ENCODE measurements at places on chromosomes 5 and 9.

- no peak for DNase-seq
These were observed 4.6 kb upstream of the ADAMTSL2 start for GRCh38 chr9:133529874-133530273.

DNA sequence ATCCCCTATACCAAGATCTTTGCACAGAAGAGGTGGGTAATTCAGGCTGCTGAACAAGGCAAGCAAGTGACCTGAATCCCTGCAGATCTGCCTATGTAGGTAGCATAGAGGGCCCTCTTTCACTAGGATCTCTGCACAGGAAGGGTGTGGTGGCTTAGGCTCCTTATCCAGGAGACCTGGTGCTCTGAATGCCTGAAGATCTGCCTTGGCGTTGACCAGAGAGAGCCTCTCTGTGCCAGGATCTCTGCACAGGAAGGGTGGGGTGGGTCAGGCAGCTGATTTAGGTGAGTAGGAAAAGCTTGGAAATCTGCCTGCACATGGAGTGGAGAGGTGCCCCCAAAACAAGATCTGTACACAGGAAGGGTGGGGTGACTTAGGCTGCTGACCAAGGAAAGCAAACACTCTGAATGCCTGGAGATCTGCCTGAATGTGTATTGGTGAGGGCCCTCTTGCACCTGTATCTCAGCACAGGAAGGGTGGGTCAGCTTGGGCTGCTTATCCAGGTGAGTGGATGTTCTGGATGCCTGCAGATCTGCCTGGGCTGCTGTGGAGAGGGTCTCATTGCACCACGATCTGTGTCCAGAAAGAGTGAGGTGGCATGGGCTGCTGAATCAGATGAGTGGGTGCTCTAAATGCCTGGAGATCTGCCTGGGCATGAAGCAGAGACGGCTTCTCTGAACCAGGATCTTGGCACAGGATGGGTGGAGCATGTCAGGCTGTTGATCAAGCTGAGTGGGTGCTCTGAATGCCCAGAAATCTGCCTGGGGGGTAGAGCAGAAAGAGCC is 365.9 kb downstream of the DMAC1 start:
- no peak for DNase-seq

- no peak for DNase-seq
These were observed 4.1 kb downstream of the PLPP1 start for GRCh38 chr5:55530669-55531068.

DNA sequence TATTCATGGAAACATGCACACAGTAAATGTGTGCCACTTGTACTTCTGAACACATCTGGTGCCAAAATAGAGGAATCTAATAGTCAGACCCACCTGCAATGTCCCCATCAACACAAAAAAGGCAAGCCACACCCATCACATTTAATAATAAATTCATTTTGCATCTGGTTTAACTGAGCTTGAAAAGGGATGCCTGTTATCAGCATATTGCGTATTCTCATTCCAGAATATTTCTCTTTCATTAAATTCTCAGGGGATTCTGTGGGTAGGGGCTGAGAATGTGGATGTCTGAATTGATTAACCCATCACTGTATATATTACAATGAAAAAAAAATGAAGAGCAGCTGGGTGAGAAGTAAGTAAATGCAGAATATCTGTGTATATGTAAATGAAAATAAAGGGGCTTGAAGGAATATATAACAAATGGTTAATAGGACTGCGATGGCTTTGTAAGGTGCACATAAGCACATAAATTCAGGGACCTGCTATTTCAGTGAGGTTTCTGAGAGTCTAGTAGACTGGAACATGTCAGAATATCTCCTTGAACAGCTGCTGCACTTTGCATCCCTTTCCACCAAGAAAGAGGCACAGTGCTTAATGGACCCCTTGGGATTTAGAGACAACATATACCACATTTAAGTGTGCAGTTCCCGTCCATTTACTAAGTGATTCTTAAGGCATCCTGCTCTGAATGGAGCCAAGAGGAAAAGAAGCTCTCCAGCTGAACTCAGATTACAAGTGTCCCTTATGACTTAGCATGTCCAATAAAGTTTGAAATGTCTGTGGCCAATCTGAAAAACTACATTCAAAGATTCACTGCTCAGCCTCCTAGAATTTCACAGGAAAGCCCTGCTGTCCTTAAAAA is 104.1 kb upstream of the NIPBL start:
- no peak for DNase-seq

DNA sequence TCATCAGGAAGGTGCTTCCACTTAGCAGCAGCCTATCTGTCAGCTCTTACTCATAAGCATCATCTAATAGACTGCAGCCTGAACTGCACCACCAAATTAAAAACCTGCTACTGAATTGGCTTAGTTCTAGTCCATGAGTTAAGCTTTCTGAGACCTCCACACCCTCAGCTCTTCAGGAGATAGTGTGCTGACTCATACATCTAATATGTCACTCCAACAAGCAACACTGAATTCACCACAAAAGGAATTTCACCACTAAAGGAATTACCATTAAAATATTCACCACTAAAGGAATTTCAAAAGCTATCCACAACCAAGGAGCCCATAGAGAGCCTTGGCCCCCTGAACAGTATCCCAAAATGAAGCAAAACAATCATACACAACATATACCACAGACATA is 418.5 kb upstream of the RORB start:
- no peak for DNase-seq

DNA sequence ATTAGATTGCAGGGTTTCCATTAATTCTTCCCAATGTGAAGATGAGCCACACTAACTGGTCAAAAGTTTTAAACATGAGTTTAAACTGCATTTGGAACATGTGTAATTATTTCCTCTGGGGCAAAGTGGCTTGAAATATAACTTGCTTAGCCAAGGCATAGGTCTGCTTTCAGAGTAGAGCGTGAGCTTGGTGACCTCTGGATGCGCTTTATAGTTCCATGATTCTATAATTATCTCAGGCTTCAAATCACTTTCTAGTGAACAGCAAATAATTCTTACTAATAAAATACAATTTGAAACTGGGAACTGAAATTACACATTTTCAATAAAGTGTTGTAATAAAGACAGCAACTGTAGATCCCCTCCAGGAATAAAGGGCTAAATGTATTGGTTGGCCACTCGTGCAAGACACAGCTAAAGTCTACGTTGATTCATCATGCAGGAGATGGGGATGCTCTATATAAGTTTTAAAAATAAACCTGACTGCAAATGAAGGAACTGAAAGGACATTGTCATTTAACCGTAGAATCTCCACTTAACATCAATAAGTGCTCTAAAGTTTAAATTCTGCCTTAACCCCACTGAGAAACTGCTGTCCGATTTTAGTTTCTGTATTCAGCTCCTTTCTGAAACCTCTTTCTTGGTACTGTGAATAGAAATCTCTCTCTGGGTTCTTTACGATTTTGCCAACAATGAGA is 460.0 kb downstream of the PSAT1 start:
- DNase-seq, result no peak

GRCh38 chr9:14358523-14358922 is 44.6 kb upstream of the NFIB start:
- DNase-seq, result no peak

DNA sequence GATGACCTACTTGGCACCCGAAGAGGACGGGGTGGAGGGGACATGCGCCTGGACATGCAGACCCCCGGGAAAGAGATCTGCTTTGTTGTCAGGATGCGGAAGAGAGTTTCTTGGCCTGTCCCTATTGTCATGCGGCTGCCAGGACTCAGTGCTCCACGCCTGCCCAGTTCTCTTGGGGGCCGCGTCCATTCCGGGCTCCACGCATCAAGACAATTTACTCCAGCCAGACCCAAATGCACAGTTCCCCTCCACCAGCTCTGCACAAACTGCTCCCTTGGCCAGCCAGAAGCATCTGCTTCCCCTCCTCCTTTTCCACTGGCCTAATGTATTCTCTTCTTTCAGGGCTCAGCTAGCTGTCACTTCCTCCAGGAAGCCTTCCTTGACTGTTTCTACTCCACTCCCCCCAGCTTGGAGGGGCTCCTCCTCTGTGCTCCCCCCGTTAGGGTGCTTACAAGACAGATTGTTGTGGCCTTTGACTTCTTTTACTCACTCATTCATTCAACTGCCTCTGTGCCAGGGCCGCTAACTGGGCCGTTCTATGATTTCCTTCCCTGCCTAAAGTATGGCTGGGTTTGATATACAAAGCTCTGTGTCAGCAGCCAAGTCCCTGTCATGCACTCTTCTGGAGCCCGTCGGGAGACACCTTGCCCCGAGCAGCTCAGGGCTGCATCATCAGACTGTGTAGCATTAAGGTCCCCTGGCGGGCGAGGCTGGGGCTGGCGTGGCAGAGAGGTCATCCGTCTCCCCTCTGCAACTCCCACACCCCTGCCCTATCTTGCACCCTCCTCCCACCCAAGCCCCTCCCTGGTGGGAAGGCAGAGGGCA is 6.6 kb downstream of the FIBCD1 start:
- no peak for DNase-seq

DNA sequence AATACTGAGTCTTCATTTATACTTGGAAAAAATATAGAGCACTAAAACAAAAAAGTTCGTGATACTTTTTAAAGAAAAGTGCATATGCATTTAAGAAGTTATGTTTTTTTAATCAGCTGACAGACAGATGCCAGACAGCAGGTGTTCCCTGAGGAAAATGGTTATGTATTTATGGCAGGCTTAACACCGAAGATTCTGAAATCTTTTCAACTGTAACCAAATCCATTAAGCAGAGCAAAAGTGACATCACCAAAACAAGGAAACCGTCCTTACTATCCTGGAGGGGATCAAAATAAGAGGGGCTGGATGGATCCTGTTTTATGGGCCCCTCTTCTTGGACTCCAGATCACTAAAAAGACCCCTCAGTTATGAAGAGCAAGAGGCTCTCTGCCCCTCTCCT is 404.9 kb upstream of the ADAMTS16 start:
- DNase-seq, result no peak

GRCh38 chr5:158142156-158142555 is 283.2 kb upstream of the CLINT1 start:
- no peak for DNase-seq

GRCh38 chr9:92769286-92769685 is 4.7 kb upstream of the BICD2 start:
- DNase-seq, result no peak

GRCh38 chr5:88956416-88956815 is 73.4 kb upstream of the MEF2C start:
- DNase-seq, result no peak

- no peak for DNase-seq
These were observed 11.0 kb downstream of the NCS1 start for GRCh38 chr9:130183133-130183762.

GRCh38 chr9:20441711-20442423 is 180.4 kb downstream of the MLLT3 start:
- DNase-seq, result no peak

DNA sequence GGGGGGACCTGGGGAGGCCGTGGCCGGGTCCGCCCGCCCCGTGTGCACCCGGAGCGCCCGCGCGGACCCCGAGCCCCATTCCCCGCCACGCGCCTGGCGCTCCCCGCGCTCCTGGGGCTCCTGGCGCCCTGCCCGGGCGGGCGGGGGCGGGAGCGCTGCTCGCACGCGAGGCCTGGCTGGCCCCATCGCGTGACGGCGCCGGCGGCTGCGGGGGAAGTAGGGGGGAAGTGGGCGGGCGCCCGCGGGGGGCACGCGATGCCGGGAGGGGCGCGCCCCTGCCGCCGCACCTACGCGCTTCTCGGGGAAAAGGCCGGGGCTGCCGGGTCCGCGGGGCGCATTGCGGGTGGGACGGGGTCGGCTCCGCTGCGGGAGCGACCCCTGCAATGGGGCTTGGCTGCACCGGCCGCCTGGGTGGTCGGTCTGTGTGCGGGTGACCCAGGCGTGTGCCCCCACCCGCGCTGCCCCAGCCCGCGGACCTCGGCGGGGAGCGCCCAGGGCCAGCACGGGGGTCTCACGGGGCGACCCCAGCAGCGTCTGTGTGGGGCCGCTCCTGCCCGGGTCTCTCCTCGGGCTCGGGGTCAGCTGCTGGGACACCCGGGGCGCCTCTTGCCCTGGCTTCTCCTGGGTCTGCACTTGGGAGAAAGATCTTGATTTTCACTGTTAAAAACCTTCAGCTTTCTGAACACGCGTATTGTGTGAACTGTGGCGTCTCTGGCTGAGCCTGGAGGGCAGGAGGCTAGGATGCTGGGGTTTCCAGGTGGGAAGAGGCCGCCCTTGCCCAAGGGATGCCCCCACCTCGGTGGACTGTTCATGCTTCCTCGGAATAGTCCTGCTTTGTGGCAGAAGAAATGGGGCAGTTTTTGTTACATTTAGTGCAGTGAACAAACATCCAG is 52.4 kb downstream of the AHRR start:
- peak; percentile 83 for DNase-seq

DNA sequence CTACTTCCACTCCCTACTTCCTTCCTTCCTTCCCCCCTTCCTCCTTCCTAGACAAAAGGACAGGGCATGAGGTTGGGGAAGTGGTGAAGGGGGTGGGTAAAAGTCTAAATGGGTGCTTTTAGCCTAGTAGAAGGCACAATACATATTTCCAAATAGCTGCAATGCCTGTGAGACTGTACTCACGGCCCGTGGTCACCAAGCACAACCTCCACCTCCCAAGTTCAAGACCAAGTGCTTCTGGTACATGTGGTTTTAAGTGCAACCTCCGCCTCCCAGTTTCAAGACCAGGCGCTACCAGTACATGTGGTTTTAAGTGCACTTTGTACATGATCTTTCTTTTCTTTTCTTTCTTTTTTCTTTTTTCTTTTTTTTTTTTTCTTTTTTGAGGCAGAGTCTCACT is 14.5 kb upstream of the NTNG2 start:
- DNase-seq, result no peak

- no peak for DNase-seq
These were observed 164.5 kb downstream of the ZNF608 start for GRCh38 chr5:124581738-124582560.

- DNase-seq, result no peak
These were observed 22.9 kb downstream of the RGMB start for GRCh38 chr5:98796197-98796972.

GRCh38 chr5:17401470-17402288 is 96.4 kb upstream of the TAF11L2 start:
- DNase-seq, result no peak

- DNase-seq, result no peak
These were observed 44.9 kb upstream of the ADAMTSL1 start for GRCh38 chr9:18429070-18429469.

GRCh38 chr5:50672663-50673062 is 6.2 kb downstream of the PARP8 start:
- no peak for DNase-seq

DNA sequence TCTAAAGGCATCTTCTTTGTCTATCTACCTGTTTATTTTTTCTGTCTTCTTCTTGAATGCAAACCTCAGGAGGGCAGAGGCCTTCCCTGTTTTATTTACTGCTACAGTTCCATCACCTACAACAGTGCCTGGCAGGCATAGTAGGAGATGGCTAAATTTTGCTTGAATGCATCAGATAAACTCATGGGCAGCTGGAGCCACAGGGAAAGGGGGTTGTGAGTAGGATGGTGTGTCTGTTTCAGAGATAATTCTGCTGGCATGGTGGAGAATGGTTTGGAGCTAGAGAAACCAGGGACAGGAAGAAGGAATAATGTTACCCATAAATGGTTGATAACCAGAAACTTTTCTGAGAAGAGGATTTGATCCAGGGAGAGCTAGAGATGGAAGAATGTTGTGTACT is 189.8 kb upstream of the BRINP1 start:
- DNase-seq, result no peak

GRCh38 chr9:87812375-87813118 is 70.1 kb upstream of the SPATA31E1 start:
- no peak for DNase-seq

GRCh38 chr9:105046907-105047741 is 119.2 kb upstream of the ABCA1 start:
- no peak for DNase-seq
